Stimulated activated effector memory CD8-positive, alpha-beta T cell treated with anti-CD3 and anti-CD28 coated beads, Interleukin-12 subunit alpha, Interleukin-12 subunit beta, amount 100 ng/mL, for 72 hours (primary cell): ENCODE measurements at places on chromosomes 4 and X.

GRCh38 chr4:182231080-182231479, 12.1 kb upstream of the TENM3 start:
- DNase-seq = no peak

GRCh38 chrX:118189000-118189399, 72.4 kb upstream of the KLHL13 start:
- DNase-seq = no peak

- DNase-seq = no peak
Measured at GRCh38 chr4:113481820-113482219, 279.7 kb downstream of the CAMK2D start.

GRCh38 chr4:36222702-36223101, 21.6 kb downstream of the ARAP2 start:
- no peak for DNase-seq

- no peak for DNase-seq
Measured at GRCh38 chr4:4555916-4556315, 14.1 kb upstream of the STX18 start.

DNA sequence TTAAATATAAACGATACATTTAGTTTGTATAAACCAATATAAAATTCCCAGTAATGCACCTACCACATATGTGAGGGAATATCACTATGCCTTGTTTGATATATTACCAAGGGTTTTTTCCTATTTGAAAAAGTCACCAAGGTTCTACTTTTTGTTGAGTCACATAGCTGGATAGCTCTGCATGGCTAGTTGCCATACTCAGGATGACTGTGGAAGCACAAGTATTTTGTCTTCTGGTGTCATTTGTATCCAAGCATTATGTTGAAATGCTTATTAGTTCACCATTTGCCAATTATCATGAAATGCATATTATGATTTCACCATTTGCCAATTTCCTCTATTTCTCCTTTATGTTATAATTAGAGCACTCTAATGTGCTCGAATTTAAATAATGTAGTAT, 162.7 kb upstream of the TTC29 start:
- DNase-seq = no peak

DNA sequence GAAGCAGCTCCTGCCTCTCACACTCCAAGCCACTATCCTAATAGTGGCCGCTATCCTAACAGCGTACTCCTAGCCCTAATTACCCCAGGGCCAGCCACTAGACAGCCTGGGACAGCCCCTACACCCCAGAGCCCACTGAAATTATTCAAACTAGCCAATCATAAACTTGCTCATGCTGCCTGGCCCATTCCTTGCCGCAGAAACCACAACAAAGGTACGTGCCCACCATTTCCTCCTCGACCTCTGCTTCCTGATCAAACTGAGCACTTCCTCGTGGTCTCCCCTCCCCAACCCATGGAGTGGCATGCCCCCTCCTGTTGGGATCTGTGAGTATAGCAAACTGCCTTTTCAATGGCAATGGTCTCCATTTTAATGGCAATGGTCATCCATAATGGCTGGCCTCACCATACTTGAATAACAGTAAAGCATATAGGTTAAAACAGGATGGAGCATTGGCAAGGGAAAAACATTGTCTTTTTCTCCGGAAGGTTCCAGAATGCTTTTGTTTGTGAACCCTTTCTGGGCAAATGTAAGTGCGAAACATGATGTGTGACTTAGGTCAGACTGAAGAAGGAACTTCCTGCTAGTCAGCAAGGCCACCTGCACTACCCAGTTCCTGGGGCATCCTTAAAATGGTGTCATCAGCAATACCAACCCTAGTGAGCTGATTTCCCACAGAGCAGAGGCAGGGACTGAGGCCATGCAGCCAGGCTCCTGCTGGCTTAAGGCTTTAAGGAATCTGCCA, 107.1 kb upstream of the ATP6AP2 start:
- DNase-seq = no peak
